ENCODE measurements at places on chromosomes 13 and 19.

DNA sequence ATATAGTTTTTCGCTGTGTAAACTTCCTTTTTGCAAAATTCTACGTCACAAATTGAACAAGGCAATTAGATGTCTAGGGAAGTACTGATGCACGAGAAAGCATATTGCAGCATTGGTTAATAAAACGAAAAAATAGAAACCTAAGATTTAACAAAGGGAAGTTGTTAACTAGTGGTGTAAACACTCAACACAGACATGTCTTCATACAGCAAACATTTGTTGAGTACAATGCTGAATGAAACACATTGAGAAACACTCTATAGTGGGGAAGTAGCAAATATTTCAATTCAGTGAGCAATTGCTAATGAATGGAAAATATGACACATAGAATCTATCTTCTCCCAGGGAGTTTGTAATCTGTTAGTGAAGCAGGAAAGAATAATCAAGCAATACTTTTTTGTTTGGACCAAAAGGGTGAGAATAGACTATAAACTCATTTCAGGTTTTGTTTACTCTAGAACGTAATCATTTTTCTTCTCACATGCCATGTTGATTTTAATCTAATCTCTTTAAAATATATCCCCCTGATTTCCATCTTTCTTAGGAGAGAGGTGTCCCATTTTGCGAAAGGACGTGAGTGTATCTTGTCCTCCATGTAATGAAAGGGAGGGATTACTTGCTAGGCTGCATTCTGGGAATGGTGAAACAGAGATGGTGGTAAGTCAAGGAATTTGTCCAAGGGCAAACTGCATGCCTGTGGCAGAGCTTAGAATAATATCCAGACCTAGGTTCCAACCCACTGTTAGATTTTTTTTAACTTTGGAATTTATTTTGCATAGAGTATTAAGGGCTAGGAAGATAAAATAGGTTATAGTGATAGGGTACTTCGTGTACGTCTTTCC, 1.7 kb upstream of the ANKRD10 start:
- DNase-seq: no peak

GRCh38 chr13:87533776-87534175, 137.4 kb upstream of the SLITRK5 start:
- DNase-seq: no peak

DNA sequence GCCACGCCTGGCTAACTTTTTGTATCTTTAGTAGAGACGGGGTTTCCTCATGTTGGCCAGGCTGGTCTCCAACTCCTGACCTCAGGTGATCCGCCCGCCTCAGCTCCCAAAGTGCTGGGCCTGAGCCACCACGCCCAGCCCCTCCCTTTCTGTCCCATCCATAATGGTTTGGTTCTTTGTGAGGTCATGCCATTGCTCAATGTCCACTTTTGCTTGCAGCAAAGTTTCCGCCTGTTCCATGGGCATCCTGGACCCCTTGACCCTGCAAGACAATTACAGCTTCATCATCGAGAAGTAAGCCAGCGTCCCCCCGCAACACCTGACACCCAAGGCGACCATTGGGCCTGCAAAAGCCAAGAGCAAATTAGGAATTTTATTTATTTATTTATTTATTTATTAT, 16.6 kb downstream of the PRR22 start:
- DNase-seq: no peak

- DNase-seq: no peak
Observed at GRCh38 chr13:27182844-27183497, 11.4 kb upstream of the USP12 start.

DNA sequence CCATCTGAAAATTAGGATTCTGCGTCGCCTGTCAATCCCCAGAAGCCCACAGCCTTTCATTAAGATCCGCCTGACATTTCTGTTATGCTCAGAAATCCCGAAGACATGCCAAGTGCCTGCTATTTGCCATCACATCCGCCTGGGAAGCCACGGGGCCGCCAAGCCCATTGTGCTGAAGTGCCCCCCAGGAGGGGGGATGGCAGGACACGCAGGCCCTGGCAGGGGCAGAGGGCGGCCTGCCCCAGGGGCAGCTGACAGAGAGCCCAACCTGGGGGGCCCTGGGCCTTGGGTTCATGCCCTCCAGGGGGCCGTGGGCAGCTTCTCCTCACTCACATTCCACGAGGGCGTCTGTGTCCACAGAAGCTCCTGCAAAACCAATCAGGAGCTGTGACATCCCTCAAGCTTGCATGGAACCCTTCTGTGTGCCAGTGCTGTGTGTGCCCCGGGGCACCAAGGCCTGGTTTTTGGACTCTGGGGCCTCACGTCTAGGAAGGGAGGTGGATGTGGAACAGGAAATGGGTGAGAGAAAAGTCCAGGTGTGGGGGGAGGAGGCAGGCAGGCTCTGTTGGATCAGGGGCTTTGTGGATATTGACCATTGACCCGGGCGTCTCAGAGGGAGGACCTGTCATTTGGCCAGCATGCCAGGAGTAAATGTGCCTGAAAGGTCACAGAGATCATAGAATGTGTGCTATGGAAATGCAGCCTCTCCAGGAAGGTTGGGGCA, 122.9 kb downstream of the URI1 start:
- DNase-seq: no peak

GRCh38 chr19:16203256-16204004, 5.7 kb downstream of the AP1M1 start:
- no peak for DNase-seq

GRCh38 chr13:103213152-103213551, 146.9 kb upstream of the SLC10A2 start:
- no peak for DNase-seq

GRCh38 chr13:90918536-90918935, 429.0 kb upstream of the MIR17HG start:
- no peak for DNase-seq

DNA sequence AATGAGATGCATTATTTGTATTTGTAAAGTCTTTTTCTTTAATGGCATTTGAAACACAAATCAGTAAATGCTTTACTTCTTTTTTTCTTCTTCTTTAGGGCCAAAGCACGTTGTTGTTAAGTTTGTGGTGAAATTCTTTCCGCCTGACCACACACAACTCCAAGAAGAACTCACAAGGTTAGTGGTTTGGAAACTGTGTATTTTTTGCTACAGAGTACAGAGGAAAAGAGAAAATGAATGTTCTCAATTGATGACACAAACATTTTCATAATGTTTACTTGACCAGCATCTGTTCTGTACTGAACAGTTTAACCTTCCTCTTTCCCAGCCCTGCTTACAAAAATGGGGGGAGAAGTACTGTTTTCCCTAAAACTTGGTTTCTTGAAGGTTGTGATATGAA, 190.9 kb upstream of the RNF113B start:
- DNase-seq: no peak

DNA sequence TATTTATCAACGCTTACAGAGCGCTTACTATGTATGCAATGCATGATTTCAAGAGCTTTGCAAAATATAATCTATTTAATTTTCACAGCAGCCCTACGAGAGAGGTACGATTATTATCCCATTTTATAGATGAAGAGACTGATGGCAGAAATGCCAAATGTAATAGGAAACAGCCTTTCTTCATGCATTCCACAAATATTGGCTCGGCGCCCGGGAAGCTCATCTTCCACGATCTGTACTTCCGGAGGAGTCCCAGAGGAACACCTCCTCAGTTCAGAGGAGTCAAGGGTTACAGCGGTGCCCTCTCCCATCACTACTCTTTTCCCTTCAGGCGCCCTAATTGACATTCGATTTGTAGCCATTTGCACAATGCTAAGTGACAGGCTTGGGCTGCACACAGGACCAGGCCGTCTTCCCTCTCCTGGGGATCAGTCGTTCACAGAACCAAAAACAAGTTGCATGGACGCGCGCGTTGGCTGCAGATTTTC, 1.1 kb upstream of the ARHGAP35 start:
- no peak for DNase-seq

GRCh38 chr19:670609-671075, 5.5 kb upstream of the FSTL3 start:
- DNase-seq: no peak

All from Jurkat, Clone E6-1 (cell line).